Metanephros (tissue), 2 donors: ENCODE measurements at places on chromosomes 3 and 15. TPM values are rescaled to one million over a fixed set of nuclear protein-coding genes. Genes with fewer than 3 reads are reported as not detected.

SPG11 gene
- 124 TPM for total RNA-seq

EDEM1 gene
- total RNA-seq, result 16.8 TPM

MUC4 gene
- total RNA-seq, result 0.47 TPM

FBXO40 gene
- total RNA-seq, result 1.5 TPM

FGF12 gene
- 3.6 TPM for total RNA-seq

EXD1 gene
- total RNA-seq, result not detected

PLS1 gene
- 14.1 TPM for total RNA-seq
